ENCODE measurements at places on chromosomes 7 and 10.

DNA sequence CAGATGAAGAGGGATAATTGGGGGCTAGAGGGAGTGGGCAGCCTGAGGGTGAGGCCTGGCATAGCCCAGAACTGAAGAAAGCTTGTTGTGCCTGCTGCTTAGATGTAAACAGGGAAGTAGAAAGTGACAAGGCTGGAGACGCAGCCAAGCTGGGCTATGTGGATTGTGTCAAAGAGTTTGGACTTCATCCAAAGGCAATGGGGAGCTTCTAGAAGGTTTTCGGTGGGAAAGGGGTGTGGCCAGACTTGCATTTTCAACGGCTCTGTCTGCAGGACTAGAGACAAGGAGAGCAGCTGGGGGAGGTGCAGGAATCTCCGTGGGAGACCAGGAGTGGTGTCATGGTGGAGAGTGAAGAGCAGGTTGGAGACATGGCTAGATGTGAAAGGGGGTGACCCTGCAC, 48.8 kb downstream of the GOLGA7B start:
- DNase-seq = no peak

DNA sequence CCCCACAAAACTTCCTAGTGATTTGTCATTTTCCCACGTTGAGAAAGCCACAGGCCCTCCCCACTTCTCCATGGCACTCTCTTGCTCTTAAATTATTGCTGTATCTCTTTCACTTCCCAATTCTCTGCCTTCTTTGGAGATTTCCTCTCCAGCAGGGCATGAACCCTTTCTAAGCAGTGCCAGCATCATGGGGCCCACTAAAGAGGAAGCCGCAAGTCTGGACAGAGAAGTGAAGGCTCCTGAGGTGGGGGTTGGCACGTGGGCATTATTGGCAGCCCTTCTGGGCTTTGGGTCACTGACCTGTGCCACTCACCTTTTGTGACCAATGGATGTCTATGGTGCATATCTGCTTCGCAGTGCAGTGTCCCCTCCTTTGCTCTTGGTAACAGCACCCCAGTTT, 97.7 kb upstream of the TCF7L2 start:
- DNase-seq = no peak

DNA sequence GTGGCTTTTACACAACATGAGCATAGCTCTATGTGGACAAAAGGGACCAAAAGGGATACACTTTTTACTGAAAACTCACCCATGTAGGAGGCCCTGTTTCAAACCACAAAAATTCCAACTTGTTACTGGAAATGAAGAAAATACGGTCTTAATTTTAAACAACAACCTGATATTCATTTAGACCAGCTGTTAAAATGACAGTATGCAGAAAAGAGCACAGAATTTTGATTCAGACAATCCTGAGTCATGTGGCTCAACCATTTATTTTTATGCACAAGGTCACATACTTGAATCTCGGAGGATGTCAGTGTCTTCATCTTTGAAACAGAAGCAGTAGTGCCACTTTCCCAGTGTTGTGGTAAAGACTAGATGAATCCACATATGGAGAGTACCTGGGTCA, 426.5 kb upstream of the NFE2L3 start:
- DNase-seq = no peak

GRCh38 chr7:79199961-79200360, 253.5 kb downstream of the MAGI2 start:
- no peak for DNase-seq

DNA sequence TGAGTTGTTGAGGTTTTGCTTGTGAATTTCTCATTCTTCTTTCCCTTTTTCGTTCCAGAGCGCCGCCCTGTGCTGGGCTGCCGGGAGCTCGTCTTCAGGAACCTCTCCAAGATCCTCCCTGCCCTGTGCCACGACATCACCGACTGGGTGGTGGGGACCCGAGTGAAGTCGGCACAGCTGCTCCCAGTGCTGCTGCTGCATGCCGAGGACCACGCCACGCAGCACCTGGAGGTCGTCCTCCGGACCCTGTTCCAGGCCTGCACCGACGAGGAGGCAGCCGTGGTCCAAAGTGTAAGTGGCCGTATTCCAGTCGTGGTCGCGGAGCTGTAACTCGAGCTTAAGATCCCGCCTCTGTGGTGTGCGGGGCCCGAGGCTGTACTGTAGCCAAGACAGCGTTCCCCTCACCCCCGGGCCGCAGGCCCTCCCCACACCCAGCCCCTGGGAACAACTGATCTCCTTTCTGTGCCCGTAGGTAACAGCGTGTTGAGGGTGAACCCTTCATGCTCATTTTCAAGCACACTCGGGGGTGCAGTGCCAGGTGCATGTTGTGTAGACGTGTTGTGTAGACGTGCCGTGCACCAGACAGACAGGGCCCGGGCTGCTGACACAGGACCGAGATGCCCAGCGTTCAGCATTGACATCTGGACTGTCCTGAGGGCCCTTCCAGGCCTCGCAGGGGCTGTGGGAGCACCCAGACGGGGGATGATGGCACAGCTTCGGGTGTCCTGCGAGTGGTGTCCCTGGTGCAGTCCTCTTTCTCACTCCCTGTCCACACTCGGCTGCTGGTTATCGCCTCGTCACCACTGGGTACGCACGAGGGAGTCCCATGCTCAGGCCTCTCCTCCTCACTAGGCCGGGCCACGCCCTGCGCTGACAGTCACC, 27.7 kb upstream of the PRKAR1B start:
- DNase-seq = no peak

- no peak for DNase-seq
These were observed 61.4 kb downstream of the SYPL1 start for GRCh38 chr7:106050746-106051117.

DNA sequence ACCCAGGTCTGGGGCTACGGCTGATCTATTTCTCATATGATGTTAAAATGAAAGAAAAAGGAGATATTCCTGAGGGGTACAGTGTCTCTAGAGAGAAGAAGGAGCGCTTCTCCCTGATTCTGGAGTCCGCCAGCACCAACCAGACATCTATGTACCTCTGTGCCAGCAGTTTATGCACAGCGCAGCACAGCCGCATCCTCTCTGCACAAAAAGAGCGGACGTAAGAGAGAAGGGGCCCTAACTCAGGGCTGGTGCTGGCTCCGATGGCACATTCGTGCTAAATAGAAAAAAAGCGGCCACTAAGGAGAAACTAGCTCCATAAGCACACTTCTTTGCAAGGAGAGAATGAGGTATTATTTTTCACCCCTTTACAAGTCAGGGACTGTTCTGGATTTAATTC, 28.3 kb upstream of the PRSS1 start:
- DNase-seq = no peak

GRCh38 chr10:99621454-99622251, 1.4 kb upstream of the SLC25A28 start:
- DNase-seq = no peak

All from nucleus accumbens (tissue), 56 donors.